Fibroblast of the conjunctiva (primary cell): ENCODE measurements at places on chromosomes 3 and 15.
A peak's percentile ranks its signal among the peaks of the same experiment; 100 is the strongest.

DNA sequence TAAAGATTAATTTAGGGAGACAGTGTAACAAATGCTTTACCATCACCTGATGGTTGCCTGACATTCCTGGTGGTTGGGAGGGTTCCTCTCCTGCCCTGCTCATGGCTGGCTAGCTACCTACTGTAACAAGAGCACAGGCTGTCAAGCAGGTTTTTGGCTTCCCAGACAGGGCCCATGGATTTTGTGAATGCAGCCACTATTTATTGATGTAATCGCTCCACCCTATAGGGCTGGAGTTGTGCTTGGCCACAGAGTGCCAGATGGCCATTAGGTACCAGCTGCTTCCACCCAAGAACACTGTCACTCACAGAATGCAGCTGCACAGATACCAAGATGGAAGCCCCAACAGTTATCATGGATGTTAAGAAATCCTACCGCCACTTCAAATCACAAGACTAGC lies 31.0 kb upstream of the KLHL25 start:
- DNase-seq: no peak

DNA sequence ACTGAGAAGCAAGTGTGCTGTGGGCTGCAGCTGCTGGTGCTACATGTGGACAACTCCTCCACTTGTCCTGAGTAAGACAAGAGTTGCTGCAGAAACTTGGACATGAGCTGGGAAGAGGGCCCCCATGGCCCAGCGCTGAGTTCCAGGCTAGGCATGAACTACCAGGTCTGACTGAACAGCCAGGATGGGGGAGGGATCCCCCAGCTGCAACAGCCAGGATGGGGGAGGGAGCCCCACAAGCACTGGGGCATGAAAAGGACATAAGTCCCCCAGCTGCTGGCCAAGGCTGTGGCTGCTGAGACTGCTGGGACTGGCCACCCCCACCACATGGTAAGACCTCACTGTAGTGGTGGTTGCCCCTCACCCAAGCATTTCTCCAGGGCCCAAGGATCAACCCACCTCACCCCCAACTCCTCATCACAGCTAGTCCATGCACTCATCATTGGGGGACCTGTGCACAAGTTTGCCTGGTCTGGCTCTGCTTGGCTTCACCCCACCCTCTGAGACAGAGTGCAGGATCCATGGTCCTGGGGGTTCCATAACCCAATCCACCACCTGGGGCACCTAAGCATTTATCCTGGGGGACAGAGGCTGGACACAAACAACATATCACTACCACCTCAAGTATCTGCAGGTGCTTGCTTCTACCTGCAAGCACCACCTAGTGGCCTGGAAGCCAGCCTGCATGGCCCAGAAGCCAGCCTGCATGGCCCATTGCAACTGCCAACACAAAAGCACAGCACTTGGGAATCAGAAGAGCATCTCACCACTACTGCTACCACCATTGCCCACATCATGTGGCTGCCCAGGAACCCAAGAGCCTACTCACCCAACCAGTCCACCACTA lies 84.5 kb upstream of the STT3B start:
- DNase-seq: peak; percentile 2

GRCh38 chr3:149343951-149344350 lies 10.5 kb upstream of the TM4SF18 start:
- DNase-seq: no peak

DNA sequence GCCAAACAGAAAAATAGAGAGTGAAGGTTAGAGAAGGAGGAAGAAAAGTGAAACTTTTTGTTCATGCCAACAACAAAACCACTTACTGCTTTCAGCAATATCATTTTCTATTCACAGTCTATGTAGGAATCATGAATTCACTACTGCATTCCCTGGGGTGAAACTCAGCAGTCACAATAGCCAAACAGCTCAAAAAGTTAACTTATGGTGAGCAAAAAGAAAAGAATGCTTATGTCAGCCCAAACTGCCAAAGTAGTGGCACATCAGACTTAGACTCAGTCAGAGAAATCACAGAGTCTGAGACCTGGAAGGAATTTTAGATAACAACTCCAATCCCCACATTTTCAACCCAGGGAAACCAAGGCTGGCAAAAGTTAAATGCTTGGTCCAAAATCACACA lies 238.7 kb upstream of the TMCO5A start:
- no peak for DNase-seq

DNA sequence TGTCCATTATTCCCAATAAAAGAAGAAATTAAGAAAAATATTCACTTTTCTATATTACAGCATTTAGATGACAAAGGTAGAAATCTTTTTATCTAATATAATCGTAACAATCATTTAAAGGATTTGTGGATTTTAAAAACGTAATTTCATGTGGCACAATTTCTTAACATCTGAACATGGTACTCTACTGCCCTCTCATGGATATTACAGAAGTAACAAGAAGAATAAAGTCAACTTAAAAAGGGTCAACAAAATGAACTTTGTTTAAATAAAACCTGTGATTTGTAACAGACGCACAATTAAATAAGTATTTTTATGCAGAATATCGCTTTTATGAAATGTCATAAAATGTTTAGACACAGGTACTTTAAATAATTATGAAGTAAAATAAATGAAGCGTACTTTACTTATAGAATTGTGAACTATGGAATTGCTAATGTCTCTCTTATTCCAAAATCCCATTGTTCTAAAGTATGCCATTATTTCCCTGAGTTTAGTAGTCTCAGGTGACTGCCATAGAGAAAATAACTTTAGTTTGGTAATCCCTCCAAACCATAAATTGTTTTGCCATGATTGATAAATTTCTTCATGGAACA lies 366.8 kb upstream of the ZNF385D start:
- DNase-seq: peak; percentile 53

DNA sequence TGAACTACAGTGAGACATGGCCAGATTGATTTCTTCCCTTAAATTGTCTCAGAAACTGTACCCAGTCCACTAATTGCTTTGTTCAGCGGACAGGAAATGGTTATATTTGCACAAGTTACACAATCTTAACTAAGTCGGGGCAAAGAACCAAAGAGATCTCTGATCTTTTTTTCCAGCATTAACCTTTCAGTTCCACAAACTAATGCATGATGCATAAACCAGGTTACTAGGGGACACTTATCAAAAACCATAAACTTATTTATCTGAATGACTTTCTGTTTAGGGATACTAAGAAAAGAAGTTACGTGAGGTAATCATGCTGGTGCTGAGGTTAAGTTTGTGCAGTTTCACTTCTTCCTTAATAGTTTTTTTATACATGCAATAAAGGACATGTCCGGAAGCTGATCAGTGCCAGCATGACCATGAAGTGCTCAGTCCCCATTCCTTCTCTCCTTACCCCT lies 22.4 kb downstream of the FNDC3B start:
- no peak for DNase-seq

- DNase-seq: no peak
Measured at GRCh38 chr3:160253298-160253697, 28.1 kb downstream of the C3orf80 start.

GRCh38 chr3:107523539-107524325 lies 970 bp downstream of the BBX start:
- peak; percentile 44 for DNase-seq

GRCh38 chr3:6737630-6738029 lies 123.3 kb upstream of the GRM7 start:
- no peak for DNase-seq

- DNase-seq: no peak
Measured at GRCh38 chr15:100948430-100948762, 29.2 kb downstream of the LRRK1 start.

- no peak for DNase-seq
Measured at GRCh38 chr3:140758791-140759444, 81.1 kb downstream of the TRIM42 start.

- DNase-seq: no peak
Measured at GRCh38 chr15:25437777-25438600, 835 bp downstream of the UBE3A start.

DNA sequence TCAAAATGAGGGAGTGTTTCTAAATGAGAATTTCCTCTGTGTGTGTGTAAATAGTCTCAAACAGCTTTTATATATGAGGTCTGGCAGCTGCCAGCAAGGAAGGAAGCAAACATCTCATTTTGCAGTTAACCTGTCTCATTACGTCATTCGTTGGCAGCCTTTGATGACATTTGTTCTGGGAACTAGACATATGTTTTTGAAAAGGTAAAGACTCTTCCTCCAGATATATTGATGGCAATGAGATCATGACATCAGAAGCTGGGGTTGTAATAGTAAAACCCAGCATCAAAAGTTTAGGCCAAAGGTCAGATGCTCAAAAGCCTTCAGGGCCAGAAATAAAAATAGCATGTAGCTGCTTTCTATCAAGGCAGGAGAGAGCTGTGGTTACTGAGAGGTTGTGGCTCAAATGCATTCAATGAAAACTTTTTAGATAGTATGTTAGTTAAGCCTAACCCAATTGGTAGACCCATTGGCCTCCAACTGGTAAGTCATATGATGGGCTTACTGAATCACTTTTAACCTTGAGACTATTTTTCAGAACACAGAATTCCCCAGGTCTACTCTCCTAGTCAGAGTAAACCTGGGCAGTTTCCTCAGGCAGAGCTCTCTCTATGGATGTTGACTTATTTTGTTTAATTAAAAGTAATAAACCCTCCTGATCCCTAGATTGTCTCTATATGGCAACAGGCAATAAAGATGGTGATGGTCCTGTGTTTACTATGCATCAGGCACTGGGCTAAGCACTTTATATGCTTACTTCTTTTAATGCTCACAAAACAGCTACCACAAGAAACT lies 386.5 kb upstream of the CFAP20DC start:
- no peak for DNase-seq

DNA sequence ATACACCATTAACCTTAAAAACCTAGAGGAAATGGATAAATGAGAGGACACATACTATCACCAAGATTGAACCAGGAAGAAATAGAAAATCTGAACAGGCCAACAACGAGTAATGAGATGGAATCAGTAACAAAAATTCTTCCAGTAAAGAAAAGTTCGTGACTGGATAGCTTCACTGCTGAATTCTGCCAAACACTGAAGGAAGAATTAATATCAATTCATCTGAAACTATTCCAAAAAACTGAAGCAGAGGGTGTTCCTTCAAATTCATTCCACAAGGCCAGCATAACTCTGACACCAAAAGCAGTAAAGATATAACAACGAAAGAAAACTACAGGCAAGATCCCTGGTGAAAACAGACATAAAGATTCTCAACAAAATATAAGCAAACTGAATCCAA lies 195.8 kb upstream of the GPR149 start:
- no peak for DNase-seq

DNA sequence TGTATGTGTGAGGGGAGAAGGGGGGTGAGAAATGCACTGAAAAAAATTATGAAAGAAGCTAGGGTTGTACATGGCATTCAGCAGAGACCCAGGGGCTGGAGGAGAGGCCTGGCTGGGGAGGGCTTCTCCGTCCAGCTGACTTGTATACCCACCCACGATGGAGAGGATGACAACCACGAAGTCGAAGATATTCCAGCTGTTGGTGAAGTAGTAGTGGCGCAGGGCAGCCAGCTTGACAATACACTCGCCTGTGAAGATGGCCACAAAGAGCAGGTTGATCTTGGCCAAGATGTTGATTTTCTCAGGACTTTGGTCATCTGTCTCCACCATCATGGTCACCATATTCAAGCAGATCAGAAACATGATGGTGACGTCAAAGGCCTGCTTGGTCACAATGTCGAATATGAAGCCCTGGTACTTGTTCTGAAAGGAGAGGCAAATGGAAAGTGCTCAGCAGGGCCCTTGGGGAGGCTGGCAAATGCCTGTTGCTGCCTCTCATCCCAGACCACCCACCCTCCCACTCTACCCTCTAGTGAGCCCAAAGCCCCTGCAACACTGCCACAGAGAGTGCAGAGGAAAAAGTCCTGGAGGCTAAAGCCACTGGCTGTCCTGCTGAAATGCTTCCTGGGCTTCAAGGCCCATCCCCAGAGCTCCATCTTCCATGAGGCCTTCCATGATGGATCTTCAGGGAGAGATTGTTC lies 58.1 kb downstream of the EXOG start:
- no peak for DNase-seq

DNA sequence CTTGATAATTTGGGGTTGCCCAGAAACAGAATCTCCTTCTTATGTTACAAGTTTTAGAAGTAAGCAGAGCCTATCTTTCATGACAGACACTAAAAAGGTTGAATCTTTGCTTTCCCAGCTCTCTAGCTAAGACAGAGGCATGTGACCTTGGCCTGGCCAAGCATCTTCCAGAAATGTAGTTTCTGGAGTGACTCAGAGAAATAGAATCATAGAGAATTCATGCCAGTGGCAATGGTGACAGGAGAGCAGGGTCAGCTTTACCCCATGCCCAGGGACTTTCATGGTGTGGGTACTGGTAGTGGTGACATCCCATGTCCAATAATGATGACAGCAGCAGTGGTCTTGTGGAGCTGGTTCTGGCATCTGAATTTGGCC lies 4.0 kb upstream of the PARP6 start:
- no peak for DNase-seq

GRCh38 chr3:129822241-129822640 lies 71.3 kb downstream of the TMCC1 start:
- DNase-seq: no peak

- DNase-seq: no peak
Measured at GRCh38 chr15:63191895-63192618, 2.7 kb downstream of the RAB8B start.

DNA sequence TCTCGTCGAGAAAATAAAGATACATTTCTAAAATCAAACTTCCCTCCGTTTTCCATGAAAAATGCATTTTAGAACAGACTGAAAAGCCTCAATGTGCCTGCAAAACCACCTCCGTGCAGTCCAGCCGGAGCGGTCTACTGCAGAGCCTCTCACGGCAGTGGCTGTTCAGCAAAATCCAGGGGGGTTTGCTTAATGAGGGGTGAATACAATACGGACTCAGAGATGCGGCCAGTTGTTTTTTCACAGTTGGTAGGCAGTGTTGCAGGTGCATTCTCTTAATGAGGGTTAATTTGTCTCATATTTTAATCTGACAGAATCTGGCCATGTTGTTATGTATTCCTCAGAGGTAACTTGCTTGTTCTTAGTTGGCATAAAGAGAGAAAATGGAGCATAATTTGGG lies 223.0 kb downstream of the EBLN2 start:
- DNase-seq: no peak

GRCh38 chr3:81249540-81250029 lies 511.9 kb downstream of the GBE1 start:
- no peak for DNase-seq
